AG09309 (cell line): ENCODE measurements at places on chromosomes 12 and 14.
A peak's percentile ranks its signal among the peaks of the same experiment; 100 is the strongest.

DNA sequence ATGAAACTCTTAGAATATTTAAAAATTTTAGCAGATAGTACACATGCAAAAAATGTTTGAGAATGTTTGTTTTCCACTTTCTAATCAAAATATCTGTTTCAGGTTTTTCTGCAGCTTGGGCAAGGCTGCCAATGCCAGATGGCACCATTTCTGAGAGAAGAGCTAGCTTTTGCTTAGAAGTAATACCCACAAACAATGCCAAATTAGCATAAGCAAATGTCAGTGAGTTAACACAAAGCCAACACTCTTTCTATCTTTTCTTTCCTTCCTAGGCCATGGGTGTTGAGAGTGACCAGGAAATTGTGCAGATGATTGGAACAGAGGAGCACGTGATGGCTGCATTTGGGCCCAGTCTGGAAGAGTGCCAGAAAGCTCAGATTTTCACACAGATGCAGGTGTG is 35.2 kb downstream of the POLR3B start:
- no peak for DNase-seq

DNA sequence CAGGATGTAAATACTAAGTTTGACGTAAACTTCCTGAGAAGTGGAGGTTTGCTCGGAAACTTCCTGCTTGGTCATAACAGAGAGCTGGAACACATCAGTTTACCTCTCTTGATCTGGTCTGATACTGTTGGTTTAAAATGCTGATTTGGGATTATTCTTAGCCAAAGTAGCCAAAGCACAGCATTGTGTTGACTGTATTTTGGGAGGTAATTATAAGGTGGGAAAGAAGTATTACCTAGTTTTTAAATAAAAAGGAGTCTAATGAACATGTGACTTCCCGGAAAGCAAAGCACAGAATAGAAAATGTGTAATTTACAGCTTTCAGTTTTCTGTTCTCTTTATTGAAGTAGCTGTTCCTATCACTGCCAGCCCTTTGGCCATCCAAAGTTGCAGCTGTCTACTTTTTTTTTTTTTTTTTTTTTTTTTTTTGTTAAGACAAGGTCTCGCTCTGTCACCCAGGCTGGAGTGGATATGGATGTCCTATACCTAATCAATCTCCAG is 52.2 kb upstream of the SRP54 start:
- no peak for DNase-seq

DNA sequence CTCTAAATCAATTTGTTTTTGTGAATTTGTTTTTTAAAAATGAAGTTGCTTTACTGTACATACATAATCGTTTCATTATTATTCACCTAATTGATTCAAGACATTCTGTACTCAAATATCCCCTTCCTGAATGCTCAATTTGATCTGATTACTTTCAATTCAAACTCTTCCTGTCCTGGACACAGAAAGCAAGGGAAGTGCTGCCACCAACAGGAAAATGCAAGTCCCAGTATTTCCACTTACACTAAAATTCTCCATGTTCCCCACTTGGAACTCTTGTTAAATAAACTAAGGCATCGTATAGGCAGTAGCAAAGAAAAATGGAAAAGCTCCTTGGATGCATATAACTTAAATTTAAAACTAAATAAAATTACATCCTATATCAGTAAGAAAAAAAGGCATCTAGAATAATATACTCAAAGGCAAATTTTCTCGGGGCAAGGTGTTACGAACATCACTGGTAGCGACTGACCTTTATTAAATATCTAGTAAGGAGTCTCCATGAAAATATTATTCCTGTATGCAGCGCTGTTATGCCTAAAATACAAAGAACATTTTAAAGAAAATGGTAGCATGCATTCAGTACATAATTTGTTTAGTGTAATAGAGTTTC is 72.0 kb upstream of the DBX2 start:
- no peak for DNase-seq

- no peak for DNase-seq
These were observed 36.1 kb downstream of the PELI2 start for GRCh38 chr14:56154321-56154720.

- DNase-seq, result peak; percentile 77
These were observed 24.0 kb downstream of the SSH1 start for GRCh38 chr12:108833355-108833733.

DNA sequence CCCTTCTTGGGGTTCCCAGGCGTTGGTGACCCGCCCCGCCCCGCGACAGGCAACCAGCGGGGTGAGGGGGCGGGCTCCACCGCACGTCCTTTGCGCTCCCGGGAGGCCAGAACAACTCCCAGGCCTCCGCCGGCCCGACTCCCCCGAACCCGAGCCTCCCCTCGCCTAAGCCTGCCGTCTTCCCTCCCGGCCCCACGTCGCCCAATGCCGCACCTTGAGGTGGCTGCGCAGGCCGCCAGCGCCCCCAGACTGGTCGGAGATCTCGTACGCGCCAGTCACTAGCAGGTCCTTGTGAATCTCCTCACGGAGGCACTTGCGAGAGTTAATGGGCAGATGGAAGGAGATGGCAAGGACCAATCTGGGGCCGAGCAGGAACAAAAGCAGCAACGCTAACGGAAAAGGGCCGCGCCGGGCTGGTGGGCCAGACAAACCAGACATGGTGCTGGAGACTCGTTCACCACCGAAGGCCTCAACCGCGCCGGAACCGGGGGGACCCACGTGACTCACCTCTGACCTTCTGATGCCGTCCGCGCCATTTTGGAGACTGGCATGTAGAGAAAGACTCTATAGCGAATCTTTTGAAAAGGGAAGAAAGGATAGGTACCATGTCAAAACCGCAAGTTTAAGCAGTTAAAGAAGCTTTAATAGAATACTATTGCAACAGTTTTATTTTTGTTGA is at the start of gene TMED10:
Gene TMED10 (minus strand): TSS at position 471 of the 679 bp plus-strand sequence. CDS start 33 bp downstream, at position 438.
- DNase-seq, result peak; percentile 52

DNA sequence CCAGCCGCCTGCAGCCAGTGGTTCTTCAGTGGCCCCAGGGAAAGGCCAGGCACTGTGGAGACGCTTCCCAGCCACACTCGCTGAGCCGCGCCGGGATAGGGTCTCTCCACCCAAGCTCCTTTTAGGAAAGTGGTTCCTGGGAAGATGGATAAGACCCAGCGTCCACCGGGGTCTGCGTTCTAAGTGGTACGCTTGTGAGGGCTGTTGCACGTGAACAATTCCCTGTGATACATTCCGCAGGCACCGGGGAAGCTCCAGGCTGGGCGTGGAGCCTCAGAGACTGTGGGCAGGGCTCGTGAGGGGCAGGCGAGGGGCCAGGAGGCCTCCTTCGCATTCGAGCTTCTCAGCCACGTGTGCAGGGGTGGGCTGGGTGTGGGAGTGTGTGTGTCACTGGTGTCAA is 48.4 kb downstream of the GALNT9 start:
- no peak for DNase-seq

DNA sequence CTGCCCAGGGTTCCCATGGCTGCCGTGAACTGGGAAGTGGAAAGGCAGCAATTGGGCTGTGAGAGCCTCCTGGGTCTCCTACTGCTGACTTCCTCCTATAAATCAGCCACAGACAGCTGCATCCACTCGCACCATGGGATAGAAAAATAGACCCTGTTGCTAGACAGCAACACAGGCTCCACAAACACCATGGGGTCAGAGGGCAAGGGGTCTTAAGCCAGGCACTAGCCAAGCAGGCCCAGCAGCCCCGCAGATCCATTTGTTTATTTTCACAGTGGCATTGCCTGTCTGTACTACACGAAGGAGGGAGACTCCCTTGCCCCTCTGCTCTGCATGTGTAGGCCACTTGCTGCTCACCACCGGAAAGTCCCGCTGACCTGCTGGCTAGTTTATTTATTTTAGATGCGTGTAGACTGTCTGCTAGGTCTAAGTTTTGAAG is 139.8 kb downstream of the DACT1 start:
- DNase-seq, result no peak

DNA sequence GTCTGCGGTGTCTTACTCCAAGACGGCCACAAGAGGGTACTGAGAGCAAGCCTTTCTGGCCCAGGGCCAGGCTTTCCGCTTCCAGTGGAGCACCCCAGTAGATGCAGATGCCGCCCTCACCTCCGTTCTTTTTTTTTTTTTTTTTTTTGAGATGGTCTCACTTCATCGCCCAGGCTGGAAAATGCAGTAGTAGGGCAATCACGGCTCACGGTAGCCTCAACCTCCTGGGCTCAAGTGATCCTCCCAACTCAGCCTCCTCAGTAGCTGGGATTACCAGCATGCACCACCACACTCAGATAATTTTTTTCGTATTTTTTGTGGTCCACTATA is 5.6 kb upstream of the LBHD2 start:
- peak; percentile 37 for DNase-seq

DNA sequence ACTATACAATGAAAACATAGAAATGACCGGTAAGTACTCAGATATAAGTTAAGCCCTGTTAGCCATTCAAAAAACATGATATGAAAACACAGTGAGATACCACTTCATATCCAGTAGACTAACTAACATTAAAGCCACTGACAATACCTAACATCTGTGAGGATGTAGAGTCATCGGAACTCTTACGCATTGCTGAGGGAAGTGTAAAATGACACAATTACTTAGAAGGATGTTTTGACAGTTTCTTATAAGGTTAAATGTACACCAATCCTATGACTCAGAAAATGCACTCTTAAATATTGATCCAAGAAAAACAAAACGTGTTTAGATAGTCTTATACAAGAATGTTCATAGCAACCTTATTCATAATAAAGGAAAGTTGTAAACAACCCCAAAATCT is 782.9 kb downstream of the BCL11B start:
- no peak for DNase-seq

- no peak for DNase-seq
These were observed 5.7 kb upstream of the NKX2-8 start for GRCh38 chr14:36588119-36588518.

DNA sequence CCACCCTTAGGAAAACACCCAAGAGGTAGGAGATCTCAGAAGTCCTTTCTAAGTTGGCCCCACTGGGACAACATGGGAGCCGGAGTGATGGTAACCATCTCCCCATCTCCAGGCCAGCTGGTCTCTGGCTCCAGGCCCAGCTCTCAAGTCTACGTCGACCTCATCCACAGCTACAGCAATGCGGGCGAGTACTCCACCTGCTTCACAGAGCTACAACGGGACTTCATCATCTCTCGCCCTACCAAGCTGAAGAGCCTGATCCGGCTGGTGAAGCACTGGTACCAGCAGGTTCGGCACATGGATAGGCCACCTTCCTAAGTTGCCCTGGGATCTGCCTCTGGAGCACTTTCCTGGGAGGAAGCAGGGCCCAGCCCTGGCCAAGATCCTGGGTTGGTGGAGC is 11.0 kb upstream of the OAS2 start:
- no peak for DNase-seq

GRCh38 chr12:123948796-123949769 is 23.5 kb downstream of the CCDC92 start:
- no peak for DNase-seq

DNA sequence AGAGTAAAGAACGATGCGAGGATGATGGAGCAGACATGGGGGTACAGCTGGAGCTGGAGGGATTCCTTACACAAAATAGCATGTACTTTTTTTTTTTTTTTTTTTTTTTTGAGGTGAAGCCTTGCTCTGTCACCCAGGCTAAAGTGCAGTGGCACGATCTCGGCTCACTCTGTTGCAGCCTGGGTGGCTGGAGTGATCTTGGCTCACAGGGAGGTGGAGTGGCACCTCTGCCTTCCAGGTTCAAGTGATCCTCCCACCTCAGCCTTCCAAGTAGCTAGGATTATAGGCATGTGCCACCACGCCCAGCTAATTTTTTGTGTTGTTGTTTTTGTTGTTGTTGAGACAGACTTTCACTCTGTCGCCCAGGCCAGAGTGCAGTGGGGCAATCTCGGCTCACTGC is 5.1 kb upstream of the RASAL1 start:
- no peak for DNase-seq

GRCh38 chr14:51644217-51644933 is 7.3 kb upstream of the FRMD6 start:
- DNase-seq, result peak; percentile 42

- peak; percentile 67 for DNase-seq
These were observed 30.3 kb downstream of the SCN8A start for GRCh38 chr12:51621156-51621922.

DNA sequence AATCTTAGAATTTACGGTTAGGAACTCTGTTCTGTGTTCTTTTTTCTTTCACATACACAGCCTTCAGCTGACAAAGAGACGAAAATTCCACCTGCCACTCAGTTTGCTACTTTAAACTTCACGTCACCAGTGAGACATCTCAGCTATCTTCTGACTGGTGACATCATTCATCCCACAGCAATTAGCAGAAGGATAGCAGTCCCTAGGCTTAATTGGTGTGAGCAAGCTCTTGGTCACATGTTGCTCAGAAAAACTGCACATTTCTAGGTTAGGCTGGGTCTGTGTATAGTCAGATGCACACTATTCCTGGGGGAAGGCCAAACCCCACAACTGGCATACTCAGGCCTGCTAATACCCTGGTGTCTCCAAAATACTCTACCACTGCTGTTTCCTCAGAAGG is 23.9 kb downstream of the SLC7A7 start:
- DNase-seq, result peak; percentile 23

DNA sequence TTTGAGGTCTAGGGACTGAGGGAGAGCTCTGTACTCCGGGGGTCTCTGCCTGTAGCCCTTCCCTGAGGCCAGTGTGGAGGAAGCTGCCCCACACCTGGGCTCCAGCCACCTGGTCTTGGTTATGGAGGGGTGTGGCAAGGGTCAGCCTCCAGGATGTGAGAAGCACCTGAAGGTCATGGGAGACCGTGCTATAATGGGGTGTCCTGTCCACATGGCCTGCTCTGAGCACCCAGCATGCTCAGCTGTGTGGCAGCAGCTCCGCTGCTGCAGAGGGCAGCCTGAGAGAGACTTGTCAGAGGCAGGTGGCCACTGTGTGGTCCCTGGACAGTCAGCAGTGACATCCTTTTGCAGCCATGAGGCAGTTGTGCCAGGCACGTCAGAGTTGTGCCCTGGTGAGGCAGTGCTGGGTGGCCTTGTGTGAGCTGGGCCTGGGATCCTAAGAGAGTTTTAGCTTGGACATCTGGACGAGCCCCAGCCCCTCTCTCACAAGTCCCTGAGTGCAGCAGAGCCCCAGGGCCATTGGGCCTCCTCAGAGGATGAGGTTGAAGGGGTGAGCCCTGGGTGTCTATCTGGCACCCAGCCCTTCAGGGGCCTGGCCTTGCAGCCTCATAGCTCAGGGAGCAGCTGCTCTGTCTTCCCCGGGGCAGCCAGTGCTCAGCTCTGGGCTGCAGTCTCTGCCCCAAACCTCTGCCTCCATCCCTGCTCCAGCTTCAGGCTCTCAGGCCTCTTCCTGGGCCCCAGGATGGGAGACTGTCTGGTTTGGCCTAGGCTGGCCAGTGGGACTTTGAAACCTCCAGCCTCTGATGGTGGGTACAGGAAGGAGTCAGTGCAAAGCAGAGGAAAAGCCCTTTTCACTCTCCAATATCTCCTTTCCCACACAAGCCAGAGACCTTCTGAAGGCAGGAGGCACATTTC is 7.4 kb upstream of the ATG101 start:
- no peak for DNase-seq

- DNase-seq, result no peak
These were observed 7.8 kb upstream of the DYNLL1 start for GRCh38 chr12:120488057-120488640.
